ENCODE measurements at places on chromosomes 2 and 18. TPM values are rescaled to one million over a fixed set of nuclear protein-coding genes. Genes with fewer than 3 reads are reported as not detected.

DNA sequence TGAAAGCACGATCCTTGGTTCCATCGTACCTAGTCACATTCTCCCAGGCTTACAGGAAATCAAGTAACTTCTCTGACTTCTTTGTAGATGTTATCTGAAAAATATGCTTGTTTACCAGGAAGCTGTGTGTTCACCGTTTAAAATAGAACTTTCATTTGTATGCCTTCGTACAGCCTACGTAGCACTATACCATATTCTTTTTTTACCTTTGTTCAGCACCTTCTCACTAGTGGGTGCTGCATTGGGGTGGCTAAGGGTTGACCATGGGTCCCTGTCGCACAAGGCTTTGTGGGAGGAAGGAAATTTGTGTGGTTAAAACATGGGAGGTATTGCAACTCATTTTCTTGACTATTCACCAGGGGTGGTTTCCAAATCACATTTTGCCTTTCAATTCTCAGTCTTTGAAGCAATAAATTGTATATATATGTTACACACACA lies 16.6 kb downstream of the MALT1 start:
- no peak overlapping the region for H3K4me3 ChIP-seq
- peaks cover 6% of the 10 kb centered on the region for H3K4me1 ChIP-seq
- H3K27me3 ChIP-seq, result no peaks in the 10 kb centered on the region
- no peak overlapping the region for H3K27ac ChIP-seq
- DNase-seq, result no peak

- H3K4me3 ChIP-seq, result no peak overlapping the region
- peak overlapping the region; percentile 20 for H3K27ac ChIP-seq
- no peak for DNase-seq
These were observed 12.5 kb downstream of the HDLBP start for GRCh38 chr2:241302759-241303651.

Gene RDH14
- total RNA-seq, result 25.5 TPM

Gene GRB14
- 8.8 TPM for total RNA-seq

Gene IL18RAP
- total RNA-seq, result 2.5 TPM

DNA sequence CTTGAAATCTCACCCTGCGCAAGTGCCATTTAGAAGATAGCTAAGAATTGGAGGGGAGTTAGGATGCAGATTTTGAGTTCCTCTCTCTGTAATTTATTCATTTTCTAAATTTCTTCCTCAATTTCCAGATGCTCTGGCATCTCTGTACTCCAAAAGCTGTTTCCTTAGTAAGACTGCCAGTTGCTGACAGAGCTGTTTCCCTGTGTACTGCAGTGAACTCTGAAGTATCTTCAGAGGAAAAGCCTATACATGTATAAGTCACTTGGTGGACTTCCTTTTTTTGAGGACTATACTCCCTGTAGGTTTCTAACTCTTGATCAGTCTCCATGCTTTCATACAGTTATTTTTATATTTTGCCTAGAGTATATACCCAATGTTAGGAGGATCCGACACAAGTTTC lies 1.5 kb upstream of the RESP18 start:
- H3K27ac ChIP-seq, result no peak overlapping the region
- no peaks in the 10 kb centered on the region for H3K4me1 ChIP-seq
- H3K36me3 ChIP-seq, result no peaks in the 10 kb centered on the region
- peaks cover 90% of the 10 kb centered on the region for H3K27me3 ChIP-seq

Measured in type B pancreatic cell (in vitro differentiated cells).